Stimulated activated CD8-positive, alpha-beta memory T cell treated with anti-CD3 and anti-CD28 coated beads, Interleukin-4, amount 100 ng/mL, for 4 hours (primary cell): ENCODE measurements at places on chromosomes 4 and X.

- DNase-seq: no peak
Observed at GRCh38 chr4:105236916-105237311, 90.2 kb downstream of the TET2 start.

- DNase-seq: no peak
Observed at GRCh38 chrX:3522101-3522650, 175.7 kb upstream of the MXRA5 start.

GRCh38 chrX:41655631-41656030 is 33.1 kb upstream of the GPR34 start:
- no peak for DNase-seq

DNA sequence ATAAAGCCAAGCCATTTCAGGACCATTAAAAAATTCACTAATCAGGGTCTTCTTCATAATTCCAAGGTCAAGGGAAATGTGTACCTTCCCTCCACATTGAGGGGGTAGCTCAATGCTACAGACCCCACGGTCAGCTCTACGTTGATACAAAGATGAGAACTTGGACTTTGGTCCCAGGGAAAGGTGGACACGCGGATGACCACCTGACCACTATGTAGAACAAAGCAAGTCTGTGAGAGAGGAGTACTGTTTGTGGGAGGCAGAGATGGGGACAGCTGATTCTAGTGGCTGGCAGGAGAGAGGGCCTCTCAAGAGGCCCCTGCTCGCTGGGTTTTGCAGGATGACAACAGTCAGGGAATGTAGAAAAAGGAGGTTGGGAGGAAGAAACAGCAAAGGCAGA is 58.0 kb downstream of the SLC2A9 start:
- no peak for DNase-seq

- DNase-seq: no peak
Observed at GRCh38 chr4:27276307-27277073, 415.8 kb downstream of the STIM2 start.

GRCh38 chrX:12895866-12896265 is 10.6 kb upstream of the TLR8 start:
- DNase-seq: no peak

GRCh38 chrX:20205927-20206708 is 60.6 kb downstream of the RPS6KA3 start:
- no peak for DNase-seq

DNA sequence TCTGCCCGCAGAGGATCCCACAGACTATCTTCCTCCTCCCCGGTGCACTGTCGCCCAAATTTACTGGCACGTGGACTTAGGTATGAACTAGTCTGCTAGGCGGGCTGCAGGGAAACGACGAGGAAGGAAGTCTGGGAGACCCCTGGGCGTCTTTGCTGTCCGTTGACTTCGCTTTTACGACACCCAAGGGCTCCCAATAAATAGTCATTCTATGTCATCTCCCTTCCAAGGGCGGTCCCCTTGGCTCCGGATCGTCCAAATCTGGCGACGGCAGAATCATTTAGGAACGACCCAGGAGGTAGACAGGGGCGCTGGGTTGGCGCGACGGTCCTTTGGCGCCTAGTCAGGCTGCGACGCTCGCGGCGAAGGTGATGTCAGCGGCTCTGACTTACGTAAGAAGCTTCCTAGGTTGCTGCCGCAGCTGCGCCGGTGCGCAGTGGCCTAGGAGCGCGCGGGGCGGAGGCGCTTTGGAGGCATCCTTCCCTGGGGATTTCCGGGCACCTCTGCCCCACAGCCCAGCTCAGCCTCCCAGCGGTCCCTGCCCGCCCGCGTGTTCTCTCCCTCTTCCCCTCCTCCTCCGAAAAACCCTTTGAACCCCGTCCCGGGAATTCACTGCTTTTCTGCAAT is 2.2 kb downstream of the NHS start:
- DNase-seq: no peak

- DNase-seq: no peak
Observed at GRCh38 chrX:115449742-115450141, 111.2 kb upstream of the PLS3 start.

DNA sequence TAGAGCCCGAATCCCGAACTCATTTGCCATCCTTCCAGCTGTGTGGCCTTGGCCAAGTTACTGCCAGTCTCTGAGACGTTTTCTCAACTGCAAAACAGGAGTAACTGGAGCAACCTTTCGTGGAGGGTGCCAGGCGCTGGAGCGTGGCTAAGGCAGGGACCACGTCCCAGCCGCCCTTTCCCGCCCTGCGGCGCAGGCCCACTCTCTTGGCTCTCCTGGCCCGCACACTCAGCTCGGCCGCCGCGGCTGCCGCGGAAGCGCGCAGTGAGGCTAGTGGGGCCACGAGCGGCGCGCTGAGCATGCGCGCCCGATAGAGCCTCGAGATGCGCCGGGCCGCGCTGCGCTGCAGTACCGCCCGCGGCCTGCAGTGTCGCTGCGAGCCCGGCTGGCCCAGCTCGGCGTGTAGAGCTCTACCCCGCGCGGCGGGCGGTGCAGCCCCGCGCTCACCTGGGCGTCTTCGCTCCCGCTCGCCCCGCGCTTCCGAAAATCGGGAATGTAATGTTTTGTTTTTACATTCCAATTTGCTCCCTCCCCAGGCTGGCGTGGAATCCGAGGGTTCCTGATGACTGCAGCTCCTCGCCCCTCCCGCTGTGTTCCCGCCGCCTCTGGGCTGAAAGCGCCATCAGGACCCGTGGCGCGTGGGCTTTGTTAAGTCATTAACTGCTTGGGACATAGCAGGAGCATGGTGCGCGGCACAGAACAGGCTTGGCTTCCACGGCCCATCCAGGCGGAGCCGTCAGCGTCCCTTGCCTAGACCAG is 4.0 kb upstream of the ZNF518B start:
- peak; percentile 42 for DNase-seq
